B cell (primary cell): ENCODE measurements at places on chromosomes 11 and 22. TPM values are rescaled to one million over a fixed set of nuclear protein-coding genes. Genes with fewer than 3 reads are reported as not detected.

The CLMP gene
- not detected in 2 replicates for total RNA-seq

GRCh38 chr11:104668797-104669463 lies 229.3 kb downstream of the CASP12 start:
- no peak for DNase-seq

DNA sequence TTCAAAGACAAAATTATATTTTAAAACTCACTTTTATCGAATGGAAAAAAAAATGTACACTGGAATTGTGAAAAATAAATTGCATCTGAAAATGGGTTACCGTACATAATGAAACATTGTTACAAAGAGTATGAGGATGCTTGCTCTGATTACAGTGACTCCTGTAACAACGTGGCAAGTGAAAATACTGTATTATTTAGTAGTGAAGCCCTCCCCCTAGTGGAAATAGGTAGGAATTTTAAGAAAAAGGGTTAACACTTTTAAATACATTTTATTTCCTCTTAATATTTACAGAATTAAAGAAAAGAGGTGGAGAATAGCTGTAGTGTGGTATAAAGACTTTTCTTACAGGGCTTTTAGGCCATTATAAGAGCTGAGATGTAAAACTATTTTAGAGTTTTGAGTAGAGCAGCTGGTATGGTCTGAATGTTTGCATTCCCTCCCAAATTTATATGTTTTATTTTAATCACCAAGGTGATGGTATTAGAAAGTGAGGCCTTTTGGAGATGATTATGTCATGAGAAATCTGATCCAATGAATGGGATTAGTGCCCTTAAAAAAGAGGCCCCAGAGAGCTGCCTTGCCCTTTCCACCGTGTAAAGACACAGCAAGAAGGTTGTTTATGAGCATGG lies 25.2 kb downstream of the FAM76B start:
- DNase-seq = peak; percentile 78

DNA sequence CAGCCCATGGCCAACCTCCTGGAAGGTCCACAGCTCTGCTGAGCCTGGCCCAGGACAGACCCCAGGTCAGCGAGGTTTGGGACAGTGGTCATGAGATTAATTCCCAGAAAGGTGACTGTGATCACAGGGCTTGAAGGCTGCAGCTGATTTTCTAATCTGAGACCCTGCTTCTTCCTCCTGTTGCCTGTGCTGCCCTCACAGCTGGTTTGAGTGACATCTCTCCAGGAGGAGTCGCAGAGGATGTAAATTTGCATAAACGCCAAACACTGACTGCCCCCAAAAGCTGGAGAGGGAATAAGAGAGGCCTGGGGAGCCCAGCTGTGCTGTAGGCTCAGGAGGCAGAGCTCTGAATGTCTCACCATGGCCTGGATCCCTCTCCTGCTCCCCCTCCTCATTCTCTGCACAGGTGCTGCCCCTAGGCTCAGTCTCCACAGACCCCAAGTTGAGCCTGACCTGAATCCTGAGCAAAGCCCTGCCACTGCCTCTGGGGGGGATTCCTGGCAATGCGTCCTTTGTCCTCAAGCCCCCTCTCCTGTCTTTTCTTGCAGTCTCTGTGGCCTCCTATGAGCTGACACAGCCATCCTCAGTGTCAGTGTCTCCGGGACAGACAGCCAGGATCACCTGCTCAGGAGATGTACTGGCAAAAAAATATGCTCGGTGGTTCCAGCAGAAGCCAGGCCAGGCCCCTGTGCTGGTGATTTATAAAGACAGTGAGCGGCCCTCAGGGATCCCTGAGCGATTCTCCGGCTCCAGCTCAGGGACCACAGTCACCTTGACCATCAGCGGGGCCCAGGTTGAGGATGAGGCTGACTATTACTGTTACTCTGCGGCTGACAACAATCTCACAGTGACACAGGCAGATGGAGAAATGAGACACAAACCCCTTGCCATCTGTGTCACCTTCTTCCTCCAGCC lies 23.8 kb downstream of the GGTLC2 start:
- DNase-seq = peak; percentile 25

DNA sequence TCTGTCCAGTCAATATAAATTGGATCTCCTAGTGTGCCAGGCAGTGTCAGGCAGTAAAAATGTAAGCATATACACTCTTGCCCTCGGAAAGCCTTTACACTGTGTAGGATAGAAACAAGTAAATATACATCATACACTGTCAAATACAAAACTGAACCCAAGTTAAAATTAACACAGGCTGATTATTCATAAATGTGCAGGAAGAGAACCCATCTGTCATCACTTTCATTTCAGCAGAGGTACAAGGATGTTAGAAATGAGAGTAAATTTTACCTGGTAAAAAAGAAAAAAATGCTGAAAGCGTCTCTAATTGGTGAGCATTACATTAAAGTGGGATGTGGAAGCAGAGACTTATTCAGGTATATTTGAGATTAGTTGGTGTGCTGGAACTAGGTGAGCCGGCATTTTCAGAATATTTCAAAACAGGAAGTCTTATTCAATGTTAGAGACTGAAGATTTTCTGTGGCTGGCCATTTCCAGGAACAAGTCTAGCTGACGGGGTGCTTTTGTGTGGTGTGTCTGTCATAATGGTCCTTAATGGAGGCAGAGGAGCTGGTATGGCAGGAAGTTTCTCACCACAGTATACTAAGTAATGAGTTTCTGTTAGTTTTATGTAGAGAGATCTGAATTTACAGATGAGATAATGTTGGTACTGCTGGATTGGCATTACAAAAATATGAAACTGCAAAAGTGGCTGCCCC lies 192.6 kb downstream of the CASP12 start:
- DNase-seq = peak; percentile 69

GRCh38 chr11:47268448-47269001 lies 1.4 kb upstream of the MADD start:
- DNase-seq = peak; percentile 21

The RAB3IL1 gene
- total RNA-seq = 0.29 TPM in 1 of 2 replicates, not detected in the other

GRCh38 chr11:17649696-17650095 lies 69.7 kb upstream of the MYOD1 start:
- DNase-seq = no peak

The DRICH1 gene
- 1.5 and 1.7 TPM in 2 replicates for total RNA-seq

DNA sequence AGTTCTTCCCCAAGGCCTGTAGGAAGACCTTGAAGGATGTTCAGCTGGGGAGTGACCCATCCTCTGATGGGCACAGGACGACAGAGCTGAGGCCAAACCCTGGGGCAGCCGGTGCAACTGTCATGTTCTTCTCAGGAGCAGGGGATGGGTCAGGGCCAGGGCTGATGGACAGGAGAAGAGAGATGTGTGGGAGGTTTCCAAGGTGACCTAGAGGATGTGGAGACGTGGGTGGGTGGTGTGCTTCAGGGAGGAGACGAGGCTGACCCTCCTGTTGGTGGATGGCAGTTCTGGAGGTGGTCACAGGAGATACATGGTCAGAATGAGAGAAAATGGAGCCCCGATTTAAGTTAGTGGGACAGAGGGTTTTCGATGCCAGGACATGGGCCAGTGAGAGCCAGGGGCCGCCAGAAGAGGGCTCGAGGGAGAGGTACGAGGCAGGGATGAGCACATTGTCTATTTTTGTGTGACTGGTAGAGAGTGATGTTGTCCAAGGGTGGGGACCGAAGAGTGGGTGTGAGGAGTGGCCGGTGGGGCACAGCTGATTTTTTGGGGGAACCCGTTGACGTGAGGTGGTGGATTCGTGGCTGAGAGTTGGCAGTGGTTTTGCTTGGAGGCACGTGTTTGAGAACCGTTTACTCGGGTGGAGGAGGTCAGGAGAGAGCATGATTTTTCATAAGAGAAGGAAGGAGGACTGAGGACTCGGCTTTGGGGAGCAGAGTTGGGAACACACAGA lies 14.6 kb downstream of the TBC1D22A start:
- DNase-seq = peak; percentile 11

DNA sequence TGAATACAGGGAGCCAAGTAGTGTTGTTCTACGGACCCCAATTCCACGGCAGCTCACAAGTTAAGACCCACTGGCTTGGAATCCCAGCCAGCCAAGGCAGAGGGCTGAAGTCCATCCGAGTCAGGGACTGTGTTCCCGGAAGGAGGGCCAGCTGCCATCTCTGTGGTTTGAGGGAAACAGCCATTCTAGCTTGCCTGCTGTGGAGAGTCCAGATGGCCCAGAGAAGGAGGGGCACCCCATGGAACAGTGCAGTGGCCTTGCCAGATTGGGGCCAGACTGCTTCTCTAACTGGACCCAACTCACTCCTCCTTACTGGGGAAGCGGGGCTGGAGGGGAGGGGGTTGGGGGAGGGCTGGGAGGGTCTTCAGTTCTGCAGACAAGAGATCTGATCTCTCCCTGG lies 156.4 kb downstream of the FAM181B start:
- DNase-seq = no peak

The MOV10L1 gene
- total RNA-seq = not detected in 2 replicates

The MFNG gene
- total RNA-seq = 95.9 and 109 TPM in 2 replicates

DNA sequence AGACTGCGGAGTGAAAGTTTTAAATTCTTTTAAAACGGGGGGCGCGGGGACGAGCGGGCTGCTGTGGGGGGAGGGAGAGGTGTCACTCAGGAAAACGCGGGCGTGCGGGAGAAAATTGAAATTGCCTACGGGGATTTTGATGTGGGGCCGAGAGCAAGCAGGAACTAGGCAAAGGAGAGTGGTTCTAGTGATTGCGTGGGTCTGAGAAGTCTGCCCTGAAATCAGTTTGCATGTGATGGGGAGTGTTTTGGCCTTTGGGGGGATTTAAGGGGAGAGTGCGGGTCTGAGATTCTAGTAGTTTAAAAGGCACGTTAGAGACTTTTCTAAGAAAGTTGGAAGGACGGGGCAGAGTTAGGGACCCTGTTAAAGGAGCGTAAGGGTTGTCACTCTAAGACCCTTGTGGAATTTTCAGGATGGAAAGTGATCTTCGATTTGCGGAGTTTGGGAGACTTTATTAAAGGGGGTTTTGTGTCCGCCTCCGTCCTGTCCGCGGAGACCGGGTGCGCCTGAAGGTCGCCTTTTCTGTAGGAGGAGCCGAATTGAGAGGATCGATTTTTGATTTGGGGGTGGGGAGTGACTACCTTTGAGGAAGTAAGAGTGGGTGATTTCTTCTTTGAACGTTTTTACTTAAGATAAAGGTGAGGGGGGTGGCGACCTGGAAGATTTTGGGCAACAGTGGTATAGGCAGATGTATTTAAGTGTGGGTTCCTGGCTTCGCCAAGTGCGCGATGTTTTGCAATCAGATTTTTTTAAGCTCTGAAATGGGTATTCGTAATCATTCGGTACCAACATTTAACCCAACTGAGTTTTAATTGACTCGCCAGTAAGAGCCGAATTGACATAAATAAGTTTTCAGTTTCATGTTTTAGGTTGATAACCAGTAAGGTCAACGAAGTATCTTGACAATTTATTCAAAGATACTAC lies 1.1 kb downstream of the EED start:
- DNase-seq = peak; percentile 60

GRCh38 chr11:10908215-10908951 lies 50.5 kb upstream of the ZBED5 start:
- DNase-seq = no peak

The OR52W1 gene
- total RNA-seq = not detected in 2 replicates

DNA sequence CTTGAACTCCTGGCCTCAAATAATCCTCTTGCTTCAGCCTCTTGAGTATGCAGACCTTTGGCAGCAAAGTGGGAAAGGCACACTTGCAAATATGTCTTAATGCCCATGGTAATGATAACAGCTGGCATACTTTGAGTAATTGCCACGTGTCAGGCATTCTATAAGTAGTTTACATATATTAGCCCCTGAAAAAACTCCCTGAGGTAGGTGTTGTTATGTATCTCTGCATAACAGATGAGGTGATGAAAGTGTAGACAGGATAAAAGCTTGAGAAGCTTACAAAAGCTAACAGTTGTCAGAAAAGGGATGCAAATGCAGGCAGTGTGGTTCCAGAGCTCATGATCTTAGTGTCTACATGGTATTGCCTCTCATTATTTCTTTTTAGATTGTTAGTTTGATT lies 291.1 kb upstream of the C11orf87 start:
- DNase-seq = no peak

GRCh38 chr11:117178210-117179034 lies at the start of gene SIDT2:
TSS of gene SIDT2 (plus strand) at chr11:117178743. CDS start at chr11:117179264, 521 bp downstream.
- DNase-seq = peak; percentile 92

DNA sequence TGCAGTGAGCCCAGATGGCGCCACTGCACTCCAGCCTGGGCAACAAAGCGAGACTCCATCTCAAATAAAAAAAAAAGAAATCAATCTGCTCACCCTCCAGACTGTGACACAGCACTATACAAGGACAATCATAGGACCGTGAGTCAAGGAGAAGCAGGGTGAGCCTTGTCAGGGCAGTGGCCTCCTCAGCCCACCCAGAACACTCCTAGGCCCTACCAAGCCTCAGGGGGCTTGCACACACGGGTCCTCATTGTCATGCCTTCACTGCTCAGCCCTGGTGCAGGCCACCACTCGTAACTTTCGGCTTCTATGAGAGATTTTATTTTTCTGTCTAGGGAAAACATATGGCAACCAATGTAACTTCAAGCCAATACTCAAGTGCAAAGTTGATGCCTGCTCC lies 35.8 kb downstream of the DGCR2 start:
- no peak for DNase-seq

GRCh38 chr11:84685976-84686375 lies 941.2 kb downstream of the DLG2 start:
- no peak for DNase-seq

GRCh38 chr11:61303725-61304124 lies 8.6 kb upstream of the VWCE start:
- no peak for DNase-seq

- DNase-seq = no peak
Observed at GRCh38 chr22:43826142-43827002, 14.3 kb upstream of the EFCAB6 start.

The TBRG1 gene
- total RNA-seq = 66.8 and 71.5 TPM in 2 replicates

DNA sequence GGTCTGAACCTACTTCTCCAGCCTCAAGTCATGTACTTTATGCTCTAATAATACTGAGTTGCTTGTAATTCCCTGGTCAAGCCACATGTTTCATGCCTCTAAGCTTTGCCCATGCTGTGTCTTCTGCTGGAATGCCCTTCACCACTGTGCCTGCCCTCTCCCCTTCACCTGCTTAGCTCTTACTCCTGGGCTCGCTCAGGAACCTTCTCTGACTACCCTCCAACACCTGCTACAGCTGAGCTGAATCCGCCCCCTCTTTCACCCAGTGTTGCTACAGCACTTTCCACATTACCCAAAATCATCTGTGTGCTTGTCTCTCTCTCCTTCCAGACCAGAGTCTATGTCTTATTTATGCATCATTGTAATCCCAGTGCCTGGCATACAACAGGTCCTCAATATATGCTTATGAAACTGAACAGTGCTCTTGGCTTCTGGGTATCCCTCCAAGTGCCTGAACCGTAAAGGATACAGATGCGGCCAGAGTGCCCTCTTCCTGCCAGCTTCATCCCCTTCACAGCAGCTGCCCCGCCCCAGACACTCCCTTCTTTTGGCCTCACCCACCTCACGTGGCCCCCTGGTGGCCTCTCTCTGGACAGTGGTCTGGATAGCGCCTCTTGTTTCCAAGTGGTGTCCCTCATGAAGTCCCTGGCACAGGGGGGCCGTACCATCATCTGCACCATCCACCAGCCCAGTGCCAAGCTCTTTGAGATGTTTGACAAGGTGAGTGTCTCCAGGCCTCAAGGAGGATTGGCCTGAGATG lies 7.1 kb downstream of the ABCG4 start:
- DNase-seq = no peak

- DNase-seq = no peak
Observed at GRCh38 chr11:44205352-44205751, 104.6 kb downstream of the ALX4 start.

- no peak for DNase-seq
Observed at GRCh38 chr22:40758390-40758789, 60.8 kb downstream of the SLC25A17 start.

- no peak for DNase-seq
Observed at GRCh38 chr22:24394254-24394653, 33.1 kb upstream of the ADORA2A start.

The SLC25A1 gene
- total RNA-seq = 47.7 and 48.4 TPM in 2 replicates

The HTR3A gene
- total RNA-seq = 13.8 and 16.1 TPM in 2 replicates
